ENCODE measurements at places on chromosomes 3 and 15.

- DNase-seq: no peak
These were observed 1.7 kb downstream of the FLNB start for GRCh38 chr3:58009749-58010535.

- DNase-seq: no peak
These were observed 681.3 kb downstream of the ROBO1 start for GRCh38 chr3:79086514-79086913.

DNA sequence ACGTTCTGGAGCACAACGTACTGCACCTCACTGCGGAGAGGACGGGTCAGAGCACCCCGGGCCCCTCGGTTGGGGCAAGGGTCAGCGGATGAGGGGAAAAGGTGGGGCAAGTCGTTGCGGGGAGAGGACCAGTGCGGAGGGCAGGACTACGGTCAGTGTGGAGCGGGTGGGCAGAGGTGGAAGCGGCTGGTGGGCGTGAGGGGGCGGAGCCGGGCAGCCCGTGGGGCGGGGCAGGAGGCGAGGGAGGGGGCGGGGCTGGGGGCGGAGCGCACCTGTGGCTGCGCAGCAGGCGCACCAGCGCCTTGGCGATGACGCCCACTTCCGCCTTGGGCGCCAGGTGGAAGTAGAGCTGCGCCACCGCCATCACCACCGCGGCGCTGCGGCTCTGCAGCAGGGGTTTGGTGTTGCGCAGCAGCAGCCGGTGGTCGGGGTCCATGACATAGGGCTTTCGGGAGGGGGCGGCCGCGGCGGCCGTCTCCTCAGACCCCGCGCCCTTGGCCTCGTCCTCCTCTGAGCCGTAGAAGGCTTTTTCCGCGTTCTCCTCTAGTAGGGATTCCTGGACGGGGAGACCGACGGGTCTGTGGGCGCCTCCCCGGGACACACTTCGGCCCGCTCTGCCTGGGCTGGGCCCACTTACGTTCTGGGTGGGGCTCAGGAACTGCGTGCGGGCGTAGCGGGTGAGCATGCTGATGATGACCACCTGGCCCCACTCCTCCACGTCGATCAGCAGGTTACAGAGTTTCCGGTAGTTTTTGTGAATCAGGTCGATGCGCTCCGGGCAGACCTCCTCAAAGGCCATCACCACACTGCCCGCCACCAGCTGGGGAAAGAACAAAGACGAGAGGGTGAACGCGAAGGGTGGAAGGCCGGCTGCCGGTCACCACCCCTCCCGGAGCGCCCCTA lies 29.2 kb downstream of the AP3B2 start:
- peak; percentile 83 for DNase-seq

- DNase-seq: no peak
These were observed 50.3 kb downstream of the SHQ1 start for GRCh38 chr3:72797773-72798543.

DNA sequence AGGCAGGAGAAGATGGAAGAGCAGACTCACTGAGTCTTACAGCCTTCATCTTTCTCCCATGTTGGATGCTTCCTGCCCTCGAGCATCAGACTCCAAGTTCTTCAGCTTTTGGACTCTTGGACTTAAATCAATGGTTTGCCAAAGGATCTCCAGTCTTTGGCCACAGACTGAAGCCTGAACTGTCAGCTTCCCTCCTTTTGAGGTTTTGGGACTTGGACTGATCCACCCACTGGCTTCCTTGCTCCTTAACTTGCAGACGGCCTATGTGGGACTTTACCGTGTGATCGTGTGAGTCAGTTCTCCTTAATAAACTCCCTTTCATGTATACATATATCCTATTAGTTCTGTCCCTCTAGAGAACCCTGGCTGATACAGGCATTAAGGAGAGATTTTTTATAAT lies 62.4 kb upstream of the TNIK start:
- DNase-seq: no peak

DNA sequence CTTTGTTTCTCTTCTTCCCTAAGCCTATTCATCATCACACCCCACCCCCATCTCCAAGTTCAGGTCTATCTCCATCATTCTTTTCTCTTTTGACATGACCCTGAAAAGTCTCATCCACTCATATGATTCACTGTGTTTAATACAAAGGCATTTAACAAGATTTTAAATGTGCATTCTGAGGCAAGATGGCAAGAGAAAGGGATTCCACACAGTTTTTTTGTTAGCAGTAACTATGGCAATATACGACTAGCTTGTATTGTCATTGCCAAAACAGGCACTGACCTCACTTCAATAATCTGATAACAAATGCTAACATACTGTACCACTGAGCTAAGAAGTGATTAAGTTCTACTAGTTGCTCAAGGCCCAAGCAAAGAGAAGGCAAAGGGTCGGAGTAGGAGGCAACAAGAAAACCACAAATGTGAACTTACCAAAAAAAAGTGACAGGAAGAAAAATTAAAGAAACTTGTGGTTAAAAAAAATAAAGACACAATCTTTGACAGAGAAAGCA lies 53.2 kb downstream of the FBN1 start:
- DNase-seq: no peak

GRCh38 chr3:5357089-5357488 lies 169.6 kb downstream of the EDEM1 start:
- no peak for DNase-seq

DNA sequence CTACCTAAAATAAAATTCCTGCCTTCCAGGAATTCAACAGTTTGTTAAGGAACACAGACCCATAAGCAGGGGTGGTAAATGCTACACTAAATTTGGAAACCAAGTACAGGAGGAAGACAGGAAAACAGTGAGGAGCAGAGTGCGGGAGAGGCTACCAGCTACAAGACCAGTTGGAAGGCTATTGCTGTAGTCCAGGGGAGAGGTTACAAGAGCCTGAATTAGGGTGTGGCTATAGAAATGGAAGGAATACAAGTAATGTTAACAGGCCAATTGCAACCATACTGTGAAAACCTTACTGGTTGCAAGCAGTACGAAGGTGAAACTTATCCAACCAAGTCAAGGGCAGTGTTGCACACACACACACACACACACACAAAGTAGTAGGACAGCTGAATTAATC lies 880 bp upstream of the ARMC8 start:
- DNase-seq: no peak
